Glomerular endothelial cell (primary cell): ENCODE measurements at places on chromosomes 7 and 10. TPM values are rescaled to one million over a fixed set of nuclear protein-coding genes. Genes with fewer than 3 reads are reported as not detected.

Gene SHTN1
- total RNA-seq, result 10.2 and 16.8 TPM in 2 replicates

Gene SKIDA1
- total RNA-seq, result 0.34 and 1.2 TPM in 2 replicates

Gene ANKRD1
- 168 and 436 TPM in 2 replicates for total RNA-seq

Gene FAM25C
- not detected in 2 replicates for total RNA-seq

Gene FAM25A
- total RNA-seq, result not detected in 2 replicates

Gene MYOZ1
- not detected in 2 replicates for total RNA-seq

Gene BZW2
- total RNA-seq, result 98.5 and 115 TPM in 2 replicates

Gene DOCK1
- total RNA-seq, result 53.8 and 90.4 TPM in 2 replicates

Gene PCBD1
- total RNA-seq, result 67.1 and 103 TPM in 2 replicates

Gene PTPRN2
- total RNA-seq, result 10.0 and 13.0 TPM in 2 replicates

Gene FGFBP3
- 0.63 and 0.93 TPM in 2 replicates for total RNA-seq

Gene AGAP6
- 4.8 and 13.2 TPM in 2 replicates for total RNA-seq

Gene PIP
- total RNA-seq, result not detected in 2 replicates

Gene TUBB8
- total RNA-seq, result not detected in 2 replicates

Gene OR9A2
- total RNA-seq, result 0.18 TPM in 1 of 2 replicates, not detected in the other

Gene ACTR3C
- total RNA-seq, result 0.53 and 2.1 TPM in 2 replicates

Gene ANK3
- total RNA-seq, result 7.9 and 12.9 TPM in 2 replicates

Gene LRRC61
- 1.7 and 2.4 TPM in 2 replicates for total RNA-seq

Gene IFIT2
- total RNA-seq, result 7.9 and 8.9 TPM in 2 replicates

Gene DPYSL4
- 42.2 and 42.6 TPM in 2 replicates for total RNA-seq

Gene MMRN2
- 153 and 243 TPM in 2 replicates for total RNA-seq

Gene SPDYE1
- not detected in 2 replicates for total RNA-seq

Gene RPEL1
- 0.10 TPM in 1 of 2 replicates, not detected in the other for total RNA-seq

Gene STAMBPL1
- total RNA-seq, result 1.2 and 1.8 TPM in 2 replicates

Gene MCM10
- 2.9 and 13.2 TPM in 2 replicates for total RNA-seq

Gene CALHM1
- total RNA-seq, result not detected in 2 replicates

Gene CCL26
- total RNA-seq, result 0.58 TPM in 1 of 2 replicates, not detected in the other

Gene CDK6
- total RNA-seq, result 84.9 and 108 TPM in 2 replicates

Gene CACNB2
- total RNA-seq, result not detected in 2 replicates

Gene PDZD7
- 0.82 and 1.2 TPM in 2 replicates for total RNA-seq

Gene CTAGE4
- total RNA-seq, result 0.19 TPM in 1 of 2 replicates, not detected in the other

Gene GTF2IRD1
- total RNA-seq, result 13.6 and 13.8 TPM in 2 replicates

Gene MMP21
- total RNA-seq, result 0.53 TPM in 1 of 2 replicates, not detected in the other

Gene SORBS1
- total RNA-seq, result 4.2 and 4.7 TPM in 2 replicates

Gene HMX2
- not detected in 2 replicates for total RNA-seq

Gene AZGP1
- total RNA-seq, result not detected in 2 replicates

Gene SPAG6
- total RNA-seq, result not detected in 2 replicates

Gene TMEM140
- 11.7 and 42.1 TPM in 2 replicates for total RNA-seq

Gene ANLN
- 29.7 and 43.2 TPM in 2 replicates for total RNA-seq

Gene HOXA11
- 2.0 and 5.0 TPM in 2 replicates for total RNA-seq

Gene IQUB
- 0.19 and 0.29 TPM in 2 replicates for total RNA-seq

Gene DRGX
- not detected in 2 replicates for total RNA-seq

Gene PLCE1
- total RNA-seq, result 0.19 and 0.29 TPM in 2 replicates

Gene SFTPA1
- not detected in 2 replicates for total RNA-seq

Gene GALNT11
- total RNA-seq, result 52.6 and 54.9 TPM in 2 replicates

Gene ZNF804B
- not detected in 2 replicates for total RNA-seq

Gene AS3MT
- 0.58 and 0.82 TPM in 2 replicates for total RNA-seq

Gene TMEM26
- total RNA-seq, result 1.7 and 2.9 TPM in 2 replicates

Gene MLXIPL
- not detected in 2 replicates for total RNA-seq

Gene FAM180A
- total RNA-seq, result not detected in 2 replicates
